Stimulated activated CD8-positive, alpha-beta memory T cell treated with anti-CD3 and anti-CD28 coated beads, Interleukin-7, amount 100 ng/mL, for 24 hours (primary cell): ENCODE measurements at places on chromosomes 12 and 14.

GRCh38 chr14:104658325-104658712 is 31.1 kb upstream of the INF2 start:
- DNase-seq: no peak

DNA sequence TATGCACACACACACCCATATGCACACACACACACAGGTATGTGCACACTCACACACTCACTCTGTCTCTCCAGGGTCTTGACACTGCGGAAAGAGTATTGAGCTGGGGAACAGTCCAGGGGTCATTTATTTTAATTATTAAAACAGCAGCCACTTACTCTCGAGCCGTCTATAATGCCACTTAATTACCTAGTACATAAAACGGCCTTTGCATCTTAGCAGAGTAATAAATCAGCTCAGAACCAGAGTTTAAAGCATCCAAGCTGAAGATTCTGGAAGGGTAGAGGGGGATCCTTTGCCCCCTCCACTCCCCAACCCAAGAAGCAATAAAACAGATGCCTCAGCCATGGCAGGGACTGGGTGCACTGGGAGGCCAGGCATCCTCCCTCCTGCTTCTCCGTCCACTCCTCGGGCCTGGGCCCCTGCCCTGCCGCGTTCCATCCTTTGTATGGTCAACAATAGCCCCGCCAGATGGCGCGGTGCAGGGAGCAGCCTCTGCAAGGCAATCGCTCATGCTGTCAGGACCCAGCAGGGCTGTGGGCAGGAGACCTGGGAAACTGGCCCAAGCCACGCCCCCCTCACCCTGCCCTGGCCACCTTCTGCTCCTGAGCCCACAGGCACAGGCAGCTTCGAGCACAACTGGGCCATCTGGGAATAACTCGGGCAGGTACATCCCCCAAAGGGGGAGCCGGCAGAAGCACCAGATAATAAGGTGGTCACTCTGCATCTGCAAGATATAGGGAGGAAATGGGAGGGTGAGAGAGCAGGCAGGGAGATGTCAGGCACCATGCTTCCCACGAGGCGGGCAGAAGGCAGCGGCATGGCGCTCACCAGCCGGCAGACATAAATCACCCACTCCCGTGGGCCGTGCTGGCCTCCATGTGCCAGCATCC is 40.9 kb downstream of the CCDC85C start:
- no peak for DNase-seq

- DNase-seq: no peak
Measured at GRCh38 chr12:116577154-116577561, 18.0 kb downstream of the MAP1LC3B2 start.

DNA sequence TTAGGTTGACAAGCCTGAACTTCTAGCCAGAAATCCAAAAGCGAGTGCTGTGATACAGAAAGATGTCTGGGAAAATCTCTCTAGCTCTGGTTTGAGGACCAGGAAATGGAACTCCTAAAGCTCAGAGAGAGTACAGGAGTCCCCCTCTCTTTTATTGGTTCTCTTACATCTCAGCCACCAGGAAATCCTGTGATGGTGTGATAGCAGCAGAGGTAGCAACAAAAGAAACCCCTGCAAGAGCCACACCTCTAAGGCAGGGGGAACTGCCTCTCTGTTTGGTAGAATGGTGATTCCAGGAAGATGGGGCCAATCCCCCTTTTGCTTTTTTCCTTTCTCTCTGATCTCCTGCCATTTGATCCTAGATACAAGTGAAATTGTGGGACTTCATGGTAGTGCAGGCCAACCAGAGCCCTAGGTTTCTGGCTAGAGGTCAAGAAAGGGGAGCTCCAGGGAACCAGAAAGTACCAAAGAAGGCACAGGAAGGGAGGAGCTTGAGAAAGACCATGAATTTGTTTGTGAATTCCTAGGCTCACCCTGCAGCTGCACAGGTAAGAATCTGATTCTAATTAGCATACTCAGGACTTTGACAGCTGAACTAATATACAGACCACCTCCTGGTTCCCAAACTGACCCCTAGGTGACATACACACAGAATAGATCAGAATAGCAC is 88.5 kb downstream of the PAPLN start:
- DNase-seq: no peak

GRCh38 chr12:13197032-13197431 is 506 bp downstream of the EMP1 start:
- no peak for DNase-seq

DNA sequence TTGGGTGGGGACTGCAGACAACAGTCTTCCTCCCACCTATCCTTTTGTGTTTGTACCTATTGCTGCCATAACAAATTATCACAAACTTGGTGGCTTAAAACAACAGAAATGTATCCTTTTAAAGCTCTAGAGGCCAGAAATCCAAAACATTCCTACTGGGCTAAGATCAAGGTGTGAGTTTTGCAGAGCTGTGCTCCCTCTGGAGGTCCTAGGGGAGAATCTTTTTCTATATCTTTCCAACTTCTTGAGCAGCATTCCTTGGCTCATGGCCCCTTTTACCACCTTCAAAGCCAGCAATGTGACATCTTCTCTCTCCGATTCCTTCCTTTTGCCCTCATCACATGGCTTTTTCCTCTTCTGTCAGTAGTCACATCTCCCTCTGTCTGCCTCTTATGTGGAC is 190.6 kb downstream of the TTC8 start:
- DNase-seq: no peak

DNA sequence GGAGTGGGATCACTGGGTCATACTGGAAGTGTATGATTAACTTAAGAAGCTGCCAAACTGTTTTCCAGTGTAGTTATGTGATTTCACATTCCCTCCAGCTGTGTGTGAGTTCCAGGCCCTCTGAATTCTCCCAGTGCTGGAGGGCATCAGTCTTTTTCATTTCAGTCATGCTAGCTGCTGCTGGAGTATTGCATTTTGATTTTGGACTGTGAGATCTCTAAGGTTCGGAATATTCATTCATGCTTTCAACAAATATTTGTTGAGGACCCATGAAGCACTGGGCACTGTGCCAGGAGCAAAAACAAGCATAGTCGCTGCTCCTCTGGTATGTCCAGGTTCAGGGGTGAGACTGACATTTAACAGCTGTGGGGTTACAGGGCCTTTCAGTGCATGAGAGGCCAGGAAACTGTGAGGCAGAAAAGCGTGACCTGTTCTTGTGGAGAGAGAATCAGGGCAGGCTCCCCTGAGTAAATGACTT is 133.2 kb downstream of the SCARB1 start:
- no peak for DNase-seq

DNA sequence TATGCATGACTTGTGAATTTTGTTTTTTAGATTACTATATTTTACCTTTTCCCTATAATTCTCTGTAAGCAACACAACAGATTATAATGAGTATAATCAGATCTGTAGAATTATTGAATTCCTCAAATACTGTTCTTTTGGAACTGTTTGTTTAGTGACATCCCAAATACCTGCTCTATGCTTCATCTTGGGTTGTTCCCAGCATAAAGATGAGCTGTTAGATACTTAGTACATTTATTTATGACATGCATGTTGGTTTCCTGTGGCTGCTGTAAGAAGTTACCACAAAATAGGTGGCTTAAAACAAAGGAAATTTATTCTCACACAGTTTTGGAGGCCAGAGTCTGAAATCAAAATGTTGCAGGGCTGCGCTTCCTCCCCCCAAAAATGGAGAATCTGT is 78.4 kb downstream of the PTPRR start:
- DNase-seq: no peak

- no peak for DNase-seq
Measured at GRCh38 chr14:68762953-68763764, 29.7 kb downstream of the ZFP36L1 start.

DNA sequence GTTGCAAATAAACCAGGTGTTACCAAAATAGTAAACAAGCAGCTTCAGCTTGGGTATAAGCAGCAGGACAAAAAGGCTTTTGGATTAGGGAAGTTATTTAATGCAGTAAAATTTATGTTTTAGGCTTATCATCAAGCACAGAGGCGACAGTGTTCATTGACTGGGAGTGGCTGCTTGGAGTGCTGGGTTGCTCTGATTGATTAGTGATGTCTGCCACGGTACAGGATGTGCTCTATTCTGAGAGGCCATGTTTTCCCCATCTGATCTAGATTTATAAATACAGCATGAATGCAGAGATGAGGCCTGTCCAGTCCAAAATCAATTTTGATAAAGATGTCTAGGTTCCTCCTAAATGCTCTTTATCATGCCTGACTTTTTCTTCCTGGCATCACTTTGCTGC is 83.5 kb downstream of the MAP1LC3B2 start:
- no peak for DNase-seq

DNA sequence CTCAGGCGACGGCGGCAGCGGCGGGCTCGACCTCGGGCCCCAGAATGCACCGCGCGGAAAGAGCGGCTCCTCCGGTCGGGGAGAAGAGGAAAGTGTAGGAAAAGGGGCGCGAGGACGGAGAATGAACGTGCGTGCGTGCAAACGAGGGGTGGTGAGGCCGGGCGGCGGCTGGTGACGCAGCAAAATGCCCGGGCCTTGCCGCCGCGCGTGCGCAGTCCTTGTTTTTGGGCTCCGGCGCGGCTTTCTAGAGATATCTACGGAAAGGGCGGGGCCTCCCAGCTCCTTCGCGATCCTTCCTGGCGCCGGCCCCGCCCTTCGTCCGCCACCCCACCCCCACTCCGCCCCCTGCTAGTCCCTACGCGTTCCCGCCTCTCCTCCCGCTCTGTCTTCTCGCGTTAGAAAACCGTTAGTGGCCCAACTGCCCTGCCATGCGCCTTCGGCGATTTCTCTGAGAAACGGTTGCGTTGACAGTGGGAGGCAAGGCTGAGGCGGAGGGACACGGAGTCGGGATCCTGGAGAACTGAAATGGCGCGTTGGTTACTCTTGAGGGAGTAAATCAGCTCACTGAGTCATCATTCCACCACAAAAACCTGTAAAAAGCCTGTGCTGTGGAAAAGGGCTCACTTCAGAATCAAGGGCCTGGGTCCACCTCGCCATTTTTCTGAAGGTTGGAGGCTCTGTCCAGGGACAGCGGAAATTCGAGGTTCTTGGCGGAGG is at the start of gene PTGES3:
TSS of gene PTGES3 (minus strand) at position 156 of the 717 bp plus-strand sequence. CDS start 285 bp downstream, outside the sequence.
- peak; percentile 91 for DNase-seq
